Naive thymus-derived CD4-positive, alpha-beta T cell (primary cell): ENCODE measurements at places on chromosomes 3 and 15.

DNA sequence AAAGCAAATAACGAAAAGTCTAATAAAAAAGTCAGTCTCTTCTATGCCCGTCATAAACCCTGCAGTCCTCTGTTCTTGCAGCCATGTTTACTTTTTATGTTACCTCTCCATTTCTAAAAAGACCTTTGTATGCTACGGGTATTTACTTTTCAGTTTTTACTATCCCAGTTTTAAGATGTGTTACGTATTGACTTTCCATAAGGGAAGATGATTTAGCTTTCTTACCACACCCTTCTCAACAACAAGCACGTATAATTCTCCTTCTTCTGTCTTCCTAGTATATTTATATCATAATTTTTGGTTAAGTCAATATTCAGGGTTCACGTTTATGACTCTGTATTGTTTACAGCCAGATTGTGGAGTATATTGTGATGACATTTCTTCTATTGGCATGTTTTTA is 10.8 kb downstream of the TRNT1 start:
- no peak overlapping the region for H3K4me3 ChIP-seq
- H3K4me1 ChIP-seq, result peaks cover 17% of the 10 kb centered on the region
- peaks cover 57% of the 10 kb centered on the region for H3K36me3 ChIP-seq
- H3K27ac ChIP-seq, result peak overlapping the region; percentile 43
- DNase-seq, result no peak

DNA sequence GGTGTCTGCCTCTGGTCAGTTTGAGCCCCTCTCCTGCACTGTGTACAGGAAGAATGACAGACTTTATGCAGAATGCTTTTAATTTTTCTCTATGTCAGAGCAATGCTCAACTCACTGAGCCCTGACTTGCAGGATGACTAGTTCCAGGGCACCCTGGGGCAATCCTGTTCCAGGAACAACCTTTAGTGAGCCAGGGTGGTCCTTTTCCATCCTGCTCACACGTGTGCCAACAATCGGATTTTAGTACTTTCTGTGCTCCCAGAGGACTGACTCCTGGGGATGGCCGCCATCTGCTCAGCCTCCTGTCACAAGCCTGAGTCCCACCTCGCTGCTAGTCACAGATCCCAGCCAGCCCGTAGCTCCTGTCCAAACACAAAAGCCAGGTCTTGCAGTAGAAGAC is 48.2 kb upstream of the ALDH1A3 start:
- H3K4me3 ChIP-seq, result no peak overlapping the region
- H3K27ac ChIP-seq, result no peak overlapping the region
- no peaks in the 10 kb centered on the region for H3K4me1 ChIP-seq
- H3K36me3 ChIP-seq, result no peaks in the 10 kb centered on the region

DNA sequence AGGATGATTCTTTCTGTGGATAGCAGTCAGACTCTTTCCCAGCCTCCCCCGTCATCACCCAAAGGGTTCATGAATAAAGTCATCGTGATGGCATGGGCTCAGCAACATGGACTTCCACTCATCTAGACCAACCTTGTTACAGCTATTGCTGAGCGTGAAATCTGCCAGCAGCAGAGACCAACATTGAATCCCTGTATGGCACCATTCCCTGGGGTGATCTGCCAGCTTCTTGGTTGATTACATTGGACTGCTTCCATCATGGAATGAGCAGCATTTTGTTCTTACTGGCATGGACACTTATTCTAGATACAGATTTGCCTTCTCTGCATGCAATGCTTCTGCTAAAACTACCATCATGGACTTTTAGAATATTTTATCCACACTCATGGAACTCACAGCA is 195.6 kb upstream of the AZI2 start:
- no peaks in the 10 kb centered on the region for H3K27me3 ChIP-seq
- no peaks in the 10 kb centered on the region for H3K4me1 ChIP-seq
- no peak overlapping the region for H3K4me3 ChIP-seq
- no peaks in the 10 kb centered on the region for H3K36me3 ChIP-seq

DNA sequence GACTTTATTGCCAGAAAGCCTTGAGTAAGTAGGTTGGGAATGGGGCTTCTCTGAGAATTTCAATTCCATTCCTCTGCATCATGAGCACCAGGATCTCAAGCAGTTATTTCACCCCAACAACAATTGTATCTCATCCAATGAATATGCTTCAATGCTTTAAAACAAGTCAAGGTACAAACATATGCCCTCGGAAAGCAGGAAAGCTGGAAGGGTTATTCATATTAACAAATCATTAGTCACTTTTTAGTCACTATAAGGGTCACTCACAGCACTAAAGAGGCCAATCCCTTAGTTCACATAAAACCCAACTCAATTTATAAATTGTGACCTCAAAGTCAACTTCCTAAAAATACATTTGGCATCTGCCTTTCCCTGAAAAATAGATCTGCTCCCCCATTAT is 16.2 kb downstream of the MB21D2 start:
- no peak overlapping the region for H3K27ac ChIP-seq
- peaks cover 26% of the 10 kb centered on the region for H3K4me1 ChIP-seq
- no peak for DNase-seq
- H3K27me3 ChIP-seq, result no peaks in the 10 kb centered on the region
